CD4-positive, alpha-beta T cell (primary cell): ENCODE measurements at places on chromosomes 7 and 10.

- DNase-seq: no peak
These were observed 407.1 kb upstream of the MGMT start for GRCh38 chr10:129059977-129060376.

GRCh38 chr10:108500396-108500795, 1335.9 kb upstream of the SORCS1 start:
- no peak for DNase-seq

GRCh38 chr7:38753347-38753746, 122.2 kb upstream of the AMPH start:
- no peak for DNase-seq

DNA sequence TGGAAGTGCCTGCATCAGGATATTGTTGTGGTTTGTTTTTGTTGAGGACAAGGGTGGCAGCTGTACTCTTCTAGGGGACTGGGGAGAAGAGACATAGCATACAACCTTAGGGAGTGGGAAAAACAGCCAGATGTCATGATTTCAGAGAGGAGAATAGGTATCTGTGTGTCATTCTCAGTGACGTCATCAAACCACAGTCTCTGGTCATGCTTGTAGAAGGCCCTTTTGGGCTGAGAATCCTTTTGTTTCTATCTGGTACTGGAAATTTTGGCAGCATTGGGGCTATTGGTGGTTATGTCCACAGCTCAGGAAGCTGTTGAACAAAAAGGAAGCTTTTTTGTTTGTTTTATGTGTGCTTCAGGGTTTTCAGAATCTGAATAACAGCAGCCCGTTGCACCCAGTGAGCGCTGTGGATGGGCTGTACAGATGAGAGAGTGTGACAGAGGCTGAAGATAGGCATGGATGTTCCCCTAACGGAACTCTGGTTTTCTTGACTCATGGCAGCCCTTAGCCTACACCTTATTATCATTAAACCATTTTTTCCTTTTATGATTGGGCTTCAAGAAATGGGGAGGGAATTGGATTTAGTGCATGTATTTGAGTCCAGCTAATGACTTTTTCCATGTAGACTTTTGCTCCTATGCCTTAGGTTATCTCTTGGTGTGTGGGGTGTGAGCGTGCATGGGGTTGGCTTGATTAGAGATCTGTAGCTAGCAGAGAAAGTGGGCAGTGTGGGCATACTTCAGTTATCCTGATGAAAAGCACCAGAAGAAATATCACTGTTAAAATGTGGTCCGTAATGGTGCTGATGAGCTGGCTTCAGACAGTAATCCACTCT, 65.7 kb downstream of the SND1 start:
- no peak for DNase-seq

- DNase-seq: no peak
These were observed 633 bp upstream of the EBLN1 start for GRCh38 chr10:22218448-22218847.

DNA sequence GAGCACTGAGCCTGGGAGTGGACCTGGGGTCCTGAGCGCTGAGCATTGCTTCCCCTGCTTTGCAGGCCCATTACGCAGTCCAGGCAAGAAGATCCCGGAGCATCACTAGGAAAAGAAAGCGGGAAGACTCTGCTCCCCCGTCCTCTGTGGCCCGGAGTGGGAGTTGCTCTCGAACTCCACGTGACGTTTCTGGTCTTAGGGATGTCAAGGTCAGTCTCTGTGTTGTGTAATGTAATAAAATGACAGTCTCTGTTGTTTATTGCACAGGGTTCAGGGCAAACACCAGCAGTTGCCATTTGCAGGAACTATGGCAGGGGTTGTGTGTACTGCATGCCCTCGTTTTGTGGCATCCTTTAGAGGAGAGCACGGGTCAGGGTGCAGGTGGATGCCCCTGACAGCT, 10.0 kb downstream of the IDI2 start:
- DNase-seq: no peak

- no peak for DNase-seq
These were observed 180.3 kb upstream of the MYO3A start for GRCh38 chr10:25753776-25754175.

- DNase-seq: no peak
These were observed 1.4 kb downstream of the FAM3C start for GRCh38 chr7:121394709-121395140.

- no peak for DNase-seq
These were observed 20.8 kb downstream of the VSIR start for GRCh38 chr10:71752391-71753090.

- no peak for DNase-seq
These were observed 282.9 kb downstream of the GRID1 start for GRCh38 chr10:86083664-86084175.

DNA sequence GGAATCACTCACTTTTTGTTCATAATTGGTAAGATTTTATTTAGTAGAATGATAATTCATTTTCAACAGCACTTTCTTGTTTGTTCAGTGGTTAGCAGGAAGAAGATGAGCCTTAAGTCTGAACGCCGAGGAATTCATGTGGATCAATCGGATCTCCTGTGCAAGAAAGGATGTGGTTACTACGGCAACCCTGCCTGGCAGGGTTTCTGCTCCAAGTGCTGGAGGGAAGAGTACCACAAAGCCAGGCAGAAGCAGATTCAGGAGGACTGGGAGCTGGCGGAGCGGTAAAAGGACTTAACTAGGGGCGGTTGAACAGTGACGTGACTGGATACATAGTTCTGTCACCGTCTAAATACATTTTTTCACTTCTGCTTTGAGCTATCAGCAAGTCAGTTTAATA, 31.3 kb downstream of the RABGEF1 start:
- DNase-seq: no peak
